ENCODE measurements at places on chromosomes 12 and 14.
A peak's percentile ranks its signal among the peaks of the same experiment; 100 is the strongest.

DNA sequence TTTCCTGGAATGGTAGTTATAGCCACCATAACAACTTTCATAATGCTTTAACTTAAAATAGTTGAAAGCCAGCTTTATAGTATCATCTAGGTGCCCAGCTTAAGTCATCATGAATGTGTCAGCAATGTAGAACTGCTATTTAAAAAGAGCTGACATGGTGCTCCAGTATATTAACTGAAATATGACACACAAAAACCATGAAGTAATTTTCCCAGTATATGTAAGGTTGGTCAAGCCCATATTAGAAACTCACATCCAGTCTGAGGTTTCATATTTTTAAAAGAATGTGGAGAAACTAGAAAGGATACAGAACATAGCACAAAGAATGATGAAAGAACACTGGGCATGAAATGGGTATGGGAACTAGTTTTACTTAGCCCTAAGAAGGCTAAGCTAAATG lies 121.3 kb upstream of the KRAS start:
- DNase-seq = no peak

- DNase-seq = no peak
Measured at GRCh38 chr12:30025317-30025716, 241.6 kb upstream of the TMTC1 start.

- DNase-seq = no peak
Measured at GRCh38 chr12:101551362-101552114, 43.2 kb upstream of the MYBPC1 start.

DNA sequence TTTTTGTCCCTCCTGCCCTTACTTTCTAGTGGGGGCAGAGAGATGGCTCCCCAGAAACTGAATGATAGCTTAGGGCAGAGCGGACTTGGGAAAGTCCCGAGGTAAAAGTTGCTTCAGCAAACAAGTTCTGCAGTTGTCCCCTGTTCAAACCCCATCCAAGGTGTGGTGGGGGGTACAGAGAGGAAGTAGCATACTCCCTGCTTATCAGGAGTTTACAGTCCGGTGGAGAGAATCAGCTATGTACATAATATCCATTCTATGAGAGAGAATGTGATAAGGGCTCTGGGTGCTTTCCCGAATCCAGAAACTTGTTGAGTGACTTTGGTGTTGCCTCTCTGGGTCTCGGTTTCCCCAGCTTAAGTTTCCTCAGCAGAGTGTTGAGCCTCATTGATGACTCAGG lies 40.4 kb upstream of the VRK1 start:
- no peak for DNase-seq

GRCh38 chr12:27462851-27463250 lies 16.3 kb downstream of the SMCO2 start:
- no peak for DNase-seq

GRCh38 chr12:64840119-64840518 lies 15.7 kb downstream of the TBC1D30 start:
- no peak for DNase-seq

DNA sequence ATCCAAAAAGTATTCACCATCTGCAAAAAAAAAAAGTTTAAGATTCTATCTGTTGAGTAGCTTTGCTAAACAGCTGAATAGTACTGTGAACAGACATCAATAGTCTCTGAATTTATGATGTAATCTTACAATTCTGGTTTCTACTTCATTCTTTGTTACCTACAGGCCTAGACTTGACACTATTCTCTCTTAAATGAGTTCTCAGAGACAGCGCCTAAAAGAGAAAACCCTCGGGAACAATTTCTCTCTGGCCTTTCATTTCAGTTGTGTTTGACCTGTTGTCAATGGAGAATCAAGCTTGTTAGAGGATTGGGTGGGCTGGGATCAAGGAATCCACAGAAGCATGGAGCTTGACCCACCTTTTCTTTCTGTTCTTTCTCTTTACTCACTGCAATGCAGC lies 5.9 kb upstream of the TWF1 start:
- DNase-seq = no peak

DNA sequence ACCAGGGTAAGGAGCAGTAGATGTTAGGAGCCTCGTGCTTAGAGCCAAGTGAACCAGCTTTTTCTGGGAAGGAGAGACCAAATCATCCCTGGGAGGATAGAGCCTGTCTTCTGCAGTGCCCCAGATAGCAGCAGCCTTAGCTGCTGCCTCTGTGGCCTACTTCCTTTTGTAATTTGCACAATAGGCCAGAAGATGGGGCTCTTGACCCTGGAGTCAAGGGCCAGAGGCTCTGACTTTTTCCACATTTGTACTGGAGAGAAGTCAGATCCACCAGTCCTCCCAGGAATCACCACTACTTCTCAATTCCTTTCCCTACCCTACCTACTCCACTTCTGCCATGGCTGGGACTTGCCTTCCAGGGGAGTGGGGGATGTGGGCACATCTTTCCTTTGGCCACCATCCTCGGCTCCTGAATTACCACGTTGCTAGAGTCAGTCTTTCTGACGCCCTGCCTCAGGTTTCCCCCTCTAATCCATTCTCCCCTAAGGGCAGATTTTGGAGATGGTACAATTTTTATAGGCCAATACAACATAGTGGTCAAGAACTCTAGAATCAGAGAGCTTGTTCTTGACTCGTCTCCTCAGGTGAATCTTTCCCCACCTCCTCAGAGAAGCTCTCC lies 3.3 kb upstream of the SLC4A8 start:
- DNase-seq = peak; percentile 55

DNA sequence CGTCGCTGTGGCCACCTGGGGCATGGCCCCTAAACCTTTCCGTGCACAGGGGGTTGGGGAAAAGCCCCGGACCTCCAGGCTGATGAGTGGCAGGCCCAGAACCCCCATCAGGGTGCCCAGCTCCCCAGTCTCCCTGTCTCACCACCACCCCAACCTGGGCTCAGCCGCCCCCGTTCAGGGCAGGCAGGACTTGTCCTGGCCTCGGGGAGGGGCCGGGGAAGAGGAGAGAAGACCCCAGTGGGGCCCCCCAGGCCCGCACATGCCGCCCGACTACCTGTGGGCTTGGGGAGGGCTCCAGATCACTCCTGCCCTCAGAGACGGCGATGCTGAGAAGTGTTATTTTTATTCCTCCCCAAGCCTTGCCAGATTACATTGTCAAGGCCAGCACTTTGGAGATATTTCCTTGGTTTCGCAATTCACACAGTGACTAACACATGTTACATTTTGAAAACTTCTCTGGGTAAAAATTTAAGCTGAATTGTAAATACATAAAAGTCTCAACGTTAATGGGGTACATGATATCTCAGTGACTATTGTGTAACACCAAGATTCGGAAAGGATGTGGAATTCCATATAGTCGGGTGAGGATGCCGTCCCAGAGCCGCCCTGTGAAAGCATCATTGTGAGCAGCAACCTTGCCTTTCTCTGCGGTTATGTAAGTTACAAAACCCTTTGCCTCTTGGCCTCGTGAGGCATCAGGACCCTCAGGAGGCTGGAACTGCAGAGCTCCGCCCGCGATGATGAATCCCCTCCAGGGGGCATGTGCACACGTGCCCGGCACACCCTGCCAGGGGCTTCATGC lies 85.6 kb upstream of the DIO3 start:
- DNase-seq = peak; percentile 59

DNA sequence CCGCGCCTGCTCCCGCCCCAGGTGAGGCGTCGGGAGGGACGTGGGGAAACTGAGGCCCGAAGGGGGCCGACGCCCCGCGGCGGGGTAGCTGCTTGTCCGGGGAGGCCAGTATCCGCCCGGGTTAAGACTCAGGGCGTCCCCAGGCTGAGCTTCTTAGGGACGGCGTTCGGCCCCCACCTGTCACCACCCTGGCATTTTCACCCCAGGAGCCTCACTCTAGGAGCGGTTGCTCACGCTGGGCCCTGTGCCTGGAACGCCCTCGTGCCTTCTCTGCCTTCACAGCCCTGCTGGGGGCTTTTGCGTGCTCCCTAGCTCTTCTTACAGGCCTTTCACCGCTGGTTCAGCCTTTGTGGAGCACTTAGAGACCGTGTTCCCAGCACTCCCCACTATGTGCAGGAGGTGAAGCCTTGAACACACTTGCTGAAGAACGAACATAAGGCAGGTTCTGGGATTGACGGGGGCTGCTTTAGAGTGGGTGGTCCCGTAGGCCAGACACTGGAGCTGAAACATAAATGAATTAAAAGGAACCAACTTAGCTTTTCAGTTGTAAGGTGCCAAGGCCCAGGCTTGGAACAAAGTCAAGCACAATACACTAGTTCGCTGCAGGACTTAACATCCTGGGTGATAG lies 601 bp downstream of the ZNF839 start:
- no peak for DNase-seq

- DNase-seq = no peak
Measured at GRCh38 chr14:94011795-94012194, 14.3 kb upstream of the OTUB2 start.

DNA sequence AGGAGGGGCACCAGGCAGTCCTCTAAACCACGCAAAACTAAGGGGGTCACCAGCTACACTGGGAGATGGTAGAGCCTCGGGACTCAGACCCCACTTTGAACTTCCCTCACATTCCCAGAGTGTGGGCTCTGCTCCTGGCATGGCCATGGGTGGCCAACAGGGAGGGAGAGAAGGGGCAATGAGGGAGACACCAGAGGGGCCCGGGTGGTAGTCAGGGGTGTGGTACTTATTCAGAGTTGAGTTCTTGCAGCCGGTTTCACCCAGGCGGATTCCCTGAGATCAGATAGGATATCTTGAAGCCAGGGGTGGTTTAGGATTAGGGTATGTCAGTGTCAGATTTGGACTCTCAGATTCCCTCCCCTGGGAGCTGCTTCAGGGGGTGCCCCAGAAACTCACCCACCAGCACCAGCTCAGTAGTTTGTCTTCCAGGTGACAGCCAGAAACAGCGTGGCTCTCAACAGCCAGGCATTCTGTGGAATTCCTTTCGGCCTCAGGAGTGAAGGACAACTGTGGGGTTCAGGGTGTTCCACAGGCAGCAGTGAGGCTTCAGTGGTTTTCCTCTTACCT lies 56.0 kb downstream of the ELK3 start:
- no peak for DNase-seq

DNA sequence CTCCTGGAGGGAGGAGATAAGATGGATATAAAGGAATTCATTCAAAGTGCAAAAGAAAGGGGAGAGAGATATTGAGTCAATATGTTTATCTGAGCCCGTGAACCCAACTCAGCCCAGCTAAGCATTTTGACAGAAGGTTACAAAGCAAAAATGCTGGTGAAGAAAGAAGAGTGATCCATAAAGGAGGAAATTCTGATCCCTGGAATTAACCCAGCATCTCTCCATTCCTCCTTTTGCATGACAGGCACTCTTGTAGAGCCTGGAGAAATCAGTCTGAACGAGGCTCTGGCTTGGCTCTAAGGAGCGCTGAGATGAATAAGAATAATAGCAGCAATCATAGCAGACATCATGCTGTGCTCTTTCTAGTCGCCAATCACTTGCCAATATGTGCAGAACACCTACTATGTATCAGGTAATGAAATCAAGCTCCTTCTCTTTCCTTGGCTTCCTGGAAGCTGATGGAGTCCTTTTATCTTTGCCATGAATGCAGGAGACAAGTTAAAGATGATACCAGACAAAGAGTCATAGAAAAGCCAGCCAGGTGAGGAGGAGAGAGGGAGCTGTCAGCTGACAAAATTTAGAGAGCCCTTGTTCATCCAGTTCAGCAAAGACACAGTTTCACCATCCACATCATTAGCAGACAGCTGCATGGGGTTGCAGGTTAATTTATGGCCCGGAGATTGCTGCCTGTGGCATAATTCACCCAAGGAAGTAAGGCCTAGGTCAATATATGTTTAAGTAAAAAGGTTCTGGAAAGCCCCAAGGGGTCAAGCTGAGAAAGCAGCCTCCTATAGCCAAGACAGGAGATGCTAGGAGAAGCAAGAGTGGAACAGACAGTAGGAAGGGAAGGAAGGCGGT lies 476.5 kb upstream of the TBX3 start:
- DNase-seq = no peak

GRCh38 chr12:62005615-62006014 lies 254.6 kb upstream of the USP15 start:
- no peak for DNase-seq

- no peak for DNase-seq
Measured at GRCh38 chr12:51388846-51389245, 2.4 kb downstream of the GALNT6 start.

GRCh38 chr14:59310633-59311032 lies 122.2 kb downstream of the DAAM1 start:
- no peak for DNase-seq

DNA sequence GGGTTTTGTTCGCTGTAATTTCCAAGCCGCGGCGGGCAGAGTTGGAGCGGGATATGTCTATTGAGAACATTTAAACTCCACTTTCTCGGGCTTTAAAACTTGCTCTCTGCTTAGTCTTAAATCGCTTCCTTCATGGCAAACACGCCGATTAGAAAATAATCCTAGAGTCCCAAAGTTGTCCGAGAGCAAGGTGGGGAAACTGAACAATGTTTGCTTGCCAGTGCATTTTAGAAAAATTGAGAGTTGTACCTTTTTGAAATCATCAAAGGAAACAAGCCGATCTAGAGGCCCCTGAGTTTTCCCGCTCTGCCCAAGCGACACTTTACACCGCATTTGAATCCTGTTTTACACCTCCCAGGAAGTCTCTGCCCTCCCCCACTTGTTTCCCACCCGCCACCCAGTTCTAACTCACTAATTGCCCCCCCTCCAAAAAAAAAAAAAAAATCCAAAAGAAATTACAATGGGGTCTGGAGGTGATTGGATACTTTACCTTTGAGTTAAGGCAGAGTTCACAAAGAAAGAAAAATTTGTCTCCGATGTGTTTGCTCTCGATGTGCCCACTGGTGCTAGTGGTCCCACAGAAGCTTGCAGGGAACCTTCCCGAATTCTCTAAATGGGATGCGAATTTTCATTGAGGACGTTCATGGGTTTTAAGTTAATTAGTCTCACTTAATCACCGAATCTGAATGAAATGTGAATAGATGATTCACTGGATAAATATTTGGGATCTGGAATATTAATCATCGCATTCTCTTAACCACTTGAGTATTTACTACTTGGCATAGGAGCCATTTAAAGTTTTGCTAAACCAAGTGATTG lies 2.3 kb downstream of the HMGA2 start:
- DNase-seq = peak; percentile 15

GRCh38 chr12:58727521-58727920 lies 192.8 kb downstream of the LRIG3 start:
- peak; percentile 10 for DNase-seq

- DNase-seq = no peak
Measured at GRCh38 chr14:73392329-73393257, 65.8 kb downstream of the NUMB start.

DNA sequence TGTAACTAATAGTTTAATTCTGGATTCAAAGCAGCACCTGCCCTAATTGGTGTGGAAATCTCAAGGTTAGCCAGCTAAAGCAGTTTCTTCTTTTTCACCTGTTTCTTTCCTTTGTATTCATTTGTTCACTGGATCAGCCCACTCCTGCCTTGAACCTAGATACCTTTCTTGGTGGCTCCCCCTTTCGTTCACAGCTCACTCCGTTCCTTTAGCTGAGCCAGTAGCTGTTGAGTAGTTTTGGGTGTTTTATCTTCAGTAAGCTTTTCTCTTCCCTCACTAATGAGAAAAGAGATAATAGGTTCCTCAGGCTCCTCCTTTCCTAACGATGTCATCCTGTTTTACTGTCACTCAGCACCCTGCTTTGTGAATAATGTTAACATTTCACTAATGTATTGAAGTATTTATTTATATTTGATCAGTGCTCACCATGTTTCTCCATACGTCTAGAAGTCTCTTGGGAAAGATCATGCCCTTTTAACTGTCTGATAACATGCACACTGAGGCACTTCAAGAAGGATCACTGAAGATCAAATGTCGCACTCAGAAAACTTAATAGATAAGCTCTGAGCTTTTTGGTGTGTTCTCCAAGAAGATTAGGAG lies 121.1 kb downstream of the TGFB3 start:
- DNase-seq = no peak

All from H4 (cell line).